ENCODE measurements at places on chromosomes 5 and 9. TPM values are rescaled to one million over a fixed set of nuclear protein-coding genes. Genes with fewer than 3 reads are reported as not detected.
A peak's percentile ranks its signal among the peaks of the same experiment; 100 is the strongest.

TSSK1B gene
- not detected for total RNA-seq

SPACA9 gene
- 2.4 TPM for total RNA-seq

CTNND2 gene
- total RNA-seq, result not detected

CDKN2B-AS1 gene
- 2.5 TPM for total RNA-seq

GRM6 gene
- total RNA-seq, result not detected

ENTREP1 gene
- not detected for total RNA-seq

OR1Q1 gene
- total RNA-seq, result not detected

NR5A1 gene
- total RNA-seq, result not detected

TEX48 gene
- total RNA-seq, result not detected

SLC27A6 gene
- not detected for total RNA-seq

- no peak for DNase-seq
Measured at GRCh38 chr5:11622785-11623184, 281.5 kb downstream of the CTNND2 start.

GRCh38 chr5:80656425-80656824, 1.6 kb upstream of the DHFR start:
- DNase-seq, result no peak

DNA sequence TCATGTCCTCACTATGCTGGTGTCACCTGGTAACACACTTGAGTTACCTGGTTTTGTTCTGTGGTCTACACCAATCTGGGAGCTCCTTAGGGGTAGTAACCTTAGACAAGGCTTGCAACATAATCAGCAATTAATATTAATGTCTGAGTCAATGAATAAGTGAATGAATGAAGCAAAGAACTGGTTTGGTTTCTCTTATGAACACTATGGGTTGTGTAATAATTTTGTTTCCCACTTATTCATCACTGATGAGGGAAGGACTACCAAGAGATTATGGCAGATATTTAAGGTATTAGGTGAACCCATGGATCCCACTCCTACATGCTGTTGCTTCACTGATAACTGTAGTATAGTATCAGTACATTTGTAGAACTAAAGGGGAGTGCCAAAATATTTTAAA, 116.0 kb downstream of the SLC12A2 start:
- DNase-seq, result no peak

DNA sequence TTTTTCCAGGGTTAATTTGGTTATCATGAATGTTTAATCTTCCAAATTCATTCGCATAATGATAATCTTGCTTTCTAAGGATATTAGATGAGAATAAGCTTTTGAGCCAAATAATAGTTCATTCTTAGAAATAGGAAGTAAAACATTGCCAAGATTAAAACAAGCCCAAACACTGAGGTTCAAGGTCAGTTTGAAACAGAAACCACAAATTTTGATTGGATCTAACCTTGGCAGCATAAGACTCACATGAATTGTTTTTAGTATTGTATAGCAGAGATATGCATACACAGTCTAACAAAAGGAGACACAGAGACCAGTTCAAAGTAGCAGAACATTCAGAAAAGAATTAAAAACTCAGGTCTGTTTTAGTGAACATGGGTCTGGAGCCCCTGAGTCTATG, 43.4 kb upstream of the VCAN start:
- DNase-seq, result no peak

GRCh38 chr5:131525805-131526204, 109.2 kb downstream of the RAPGEF6 start:
- DNase-seq, result no peak

DNA sequence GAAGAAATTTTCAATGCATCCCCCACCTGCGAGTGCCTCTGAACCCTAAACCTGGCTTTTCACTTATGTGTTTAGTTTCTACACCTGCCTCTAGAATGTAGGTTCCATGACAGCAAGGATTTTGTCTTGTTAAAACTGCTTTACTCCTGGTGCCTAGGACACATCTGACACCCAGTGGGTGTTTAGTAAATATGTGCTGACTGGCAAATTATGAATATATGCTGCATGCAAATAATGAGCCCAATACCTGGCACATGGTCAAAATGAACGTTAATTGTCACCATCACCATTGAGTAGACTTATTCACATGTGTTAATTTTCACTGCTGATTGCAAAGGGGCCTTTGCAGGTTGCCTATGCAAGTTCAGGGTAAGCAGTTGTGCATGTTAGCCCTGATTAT, 249.9 kb upstream of the WWC1 start:
- DNase-seq, result no peak

GRCh38 chr9:69951411-69951810, 92.2 kb upstream of the MAMDC2 start:
- DNase-seq, result no peak

GRCh38 chr5:94855543-94855942, 237.1 kb downstream of the SLF1 start:
- no peak for DNase-seq

- DNase-seq, result no peak
Measured at GRCh38 chr5:126490167-126490940, 67.1 kb downstream of the GRAMD2B start.

- no peak for DNase-seq
Measured at GRCh38 chr5:117679046-117679445, 1104.4 kb upstream of the SEMA6A start.

DNA sequence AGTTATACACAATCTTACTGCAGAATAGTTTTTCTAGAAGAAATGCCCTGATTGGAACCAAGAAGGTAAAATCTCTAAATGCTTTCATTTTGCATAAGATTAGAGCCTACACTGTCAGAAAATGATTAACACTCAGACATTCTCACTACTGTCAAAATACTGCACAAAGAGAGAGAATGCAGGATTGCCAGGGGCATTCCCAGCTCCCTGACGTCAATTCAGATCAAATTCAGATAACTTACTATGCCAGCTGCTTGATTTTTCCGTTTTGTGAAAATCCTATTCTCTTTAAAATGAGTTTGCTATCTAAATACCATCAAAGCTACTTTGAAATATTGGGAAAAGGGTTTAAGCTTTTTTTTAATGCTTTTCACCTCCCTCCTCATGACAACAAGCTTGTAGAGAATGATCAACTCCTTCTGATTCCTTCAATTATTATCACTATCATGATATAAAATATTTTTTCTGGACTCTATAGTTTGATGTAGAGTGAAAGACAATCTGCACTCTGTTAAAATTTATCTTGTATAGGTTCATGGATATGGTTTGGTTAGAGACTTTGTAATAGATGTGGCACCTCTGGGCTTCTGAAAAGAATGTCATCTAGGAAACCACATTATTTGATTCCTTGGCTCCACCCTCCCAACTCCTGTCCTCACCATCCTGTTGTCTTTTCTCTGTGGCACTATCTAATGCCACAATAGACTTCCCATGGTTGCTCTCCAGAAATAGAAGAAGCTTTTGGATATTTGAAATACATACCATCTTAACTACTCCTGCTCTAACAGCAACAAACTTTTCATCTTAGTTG, 407.7 kb downstream of the PDE4D start:
- DNase-seq, result no peak

GRCh38 chr9:134612715-134613114, 28.9 kb upstream of the COL5A1 start:
- no peak for DNase-seq

DNA sequence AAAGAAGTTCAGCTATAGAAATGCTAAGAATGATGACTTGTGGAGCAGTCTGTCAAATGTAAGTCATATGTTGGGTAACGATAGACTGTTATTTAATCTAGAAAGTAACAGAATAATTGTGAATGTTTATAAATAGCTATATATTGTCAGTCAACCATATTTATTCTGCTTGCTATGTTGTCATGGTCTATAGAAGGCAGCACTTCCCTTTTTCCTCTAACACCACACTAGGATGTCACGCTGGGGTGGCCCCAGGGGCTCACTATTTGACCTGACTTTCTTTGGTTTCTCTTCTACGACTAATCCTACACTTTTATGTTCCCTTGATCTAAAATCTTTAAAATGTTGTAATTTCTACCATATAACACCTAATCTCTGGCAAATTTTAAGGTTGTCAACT, 20.5 kb downstream of the ERAP2 start:
- DNase-seq, result peak; percentile 86

GRCh38 chr9:88992556-88992955, 1.3 kb downstream of the S1PR3 start:
- no peak for DNase-seq

DNA sequence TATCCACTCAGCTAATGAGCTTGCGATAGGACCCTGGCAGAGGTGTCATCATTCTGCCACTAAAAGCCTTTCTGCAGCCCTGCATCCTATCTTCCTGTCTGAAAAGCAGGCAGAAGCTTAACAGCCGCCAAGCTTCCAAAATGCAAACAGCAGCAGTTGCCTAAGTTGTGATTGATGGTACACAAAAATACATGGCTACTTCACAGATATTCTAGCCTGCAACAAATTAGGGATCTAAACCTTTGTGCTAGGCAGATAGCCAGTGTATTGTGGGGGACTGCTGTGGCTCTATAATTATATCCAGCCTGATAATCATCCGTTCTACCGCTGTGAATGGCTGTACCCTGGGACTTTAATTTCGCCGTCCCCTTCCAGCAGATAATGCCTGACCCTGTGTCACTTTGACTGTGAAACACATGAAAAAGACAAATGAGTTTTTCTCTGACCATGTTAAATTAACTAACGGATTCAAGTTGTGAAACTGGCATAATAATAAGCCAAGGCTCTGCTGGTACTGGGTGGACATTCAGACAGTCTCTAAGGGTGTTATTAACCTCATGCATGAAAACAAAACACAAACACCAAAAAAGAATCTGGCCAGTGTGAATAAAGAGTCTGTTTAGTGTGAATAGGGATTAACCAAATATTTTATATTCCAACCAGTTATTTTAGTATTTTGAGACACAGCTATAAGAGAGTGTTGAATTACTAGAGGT, 45.9 kb downstream of the SEMA6A start:
- DNase-seq, result no peak

- no peak for DNase-seq
Measured at GRCh38 chr5:31433229-31433628, 98.7 kb downstream of the DROSHA start.

GRCh38 chr9:131263701-131264100, 12.6 kb downstream of the FAM78A start:
- DNase-seq, result peak; percentile 6

GRCh38 chr5:94793113-94793815, 174.8 kb downstream of the SLF1 start:
- DNase-seq, result peak; percentile 31

- no peak for DNase-seq
Measured at GRCh38 chr9:110476251-110476650, 103.3 kb downstream of the SVEP1 start.

DNA sequence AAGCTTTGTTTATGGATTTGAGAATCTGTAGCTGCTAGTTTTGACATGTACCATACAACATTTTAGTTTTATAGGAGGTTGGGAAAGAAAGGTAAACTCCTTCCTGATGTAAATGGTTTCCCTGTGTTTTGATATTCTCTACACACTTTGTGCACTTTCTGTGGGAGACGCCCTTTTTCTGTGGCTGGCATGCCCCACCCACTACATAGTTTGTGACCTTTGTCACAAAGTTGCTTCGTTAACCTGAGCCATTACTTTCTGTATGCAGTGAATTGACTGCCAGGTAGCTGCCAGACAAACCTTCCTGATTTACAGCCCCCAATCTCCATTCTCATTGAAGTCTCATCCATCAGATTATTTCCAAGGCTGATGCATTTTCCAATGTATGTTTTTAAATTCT, 90.6 kb downstream of the NLN start:
- DNase-seq, result no peak
